ENCODE measurements at places on chromosomes 1 and 21.

DNA sequence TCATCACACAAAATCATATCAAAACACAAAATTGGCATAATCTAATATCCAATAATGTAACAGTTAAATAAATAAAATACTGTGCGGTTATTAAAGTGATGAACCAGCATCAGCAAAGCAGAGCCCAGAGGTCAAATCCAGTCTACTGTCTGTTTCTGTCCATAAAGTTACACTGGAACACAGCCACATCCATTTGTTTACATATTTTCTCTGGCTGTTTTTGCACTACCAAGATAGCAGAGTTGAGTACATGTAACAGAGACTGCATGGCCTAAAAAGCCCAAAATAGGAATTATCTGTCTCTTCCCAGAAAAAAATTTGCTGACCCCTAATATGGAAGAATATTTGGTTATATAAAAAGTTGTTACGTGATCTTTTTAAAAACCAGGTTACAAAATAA lies 242.2 kb upstream of the DMRTA2 start:
- no peak for DNase-seq

DNA sequence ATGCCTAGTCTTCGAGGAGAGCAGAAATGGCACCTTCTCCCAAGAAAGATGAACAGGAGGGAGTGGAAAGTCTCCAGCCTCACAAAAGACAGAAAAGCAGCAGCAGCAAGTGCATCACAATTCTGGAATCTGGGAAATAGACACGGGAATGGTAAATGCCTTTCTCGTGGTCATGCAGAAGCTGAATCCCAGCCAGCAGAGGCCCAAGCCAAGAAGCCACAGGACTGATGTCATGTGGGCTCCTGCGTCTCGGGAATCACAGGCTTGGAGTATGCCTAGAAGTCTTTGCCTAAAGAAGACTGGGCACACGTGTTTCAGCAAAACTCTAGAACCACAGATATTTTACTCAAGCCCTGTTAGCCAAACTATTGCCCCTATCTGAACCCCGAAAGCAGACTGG lies 260.3 kb upstream of the PLD5 start:
- DNase-seq: no peak

DNA sequence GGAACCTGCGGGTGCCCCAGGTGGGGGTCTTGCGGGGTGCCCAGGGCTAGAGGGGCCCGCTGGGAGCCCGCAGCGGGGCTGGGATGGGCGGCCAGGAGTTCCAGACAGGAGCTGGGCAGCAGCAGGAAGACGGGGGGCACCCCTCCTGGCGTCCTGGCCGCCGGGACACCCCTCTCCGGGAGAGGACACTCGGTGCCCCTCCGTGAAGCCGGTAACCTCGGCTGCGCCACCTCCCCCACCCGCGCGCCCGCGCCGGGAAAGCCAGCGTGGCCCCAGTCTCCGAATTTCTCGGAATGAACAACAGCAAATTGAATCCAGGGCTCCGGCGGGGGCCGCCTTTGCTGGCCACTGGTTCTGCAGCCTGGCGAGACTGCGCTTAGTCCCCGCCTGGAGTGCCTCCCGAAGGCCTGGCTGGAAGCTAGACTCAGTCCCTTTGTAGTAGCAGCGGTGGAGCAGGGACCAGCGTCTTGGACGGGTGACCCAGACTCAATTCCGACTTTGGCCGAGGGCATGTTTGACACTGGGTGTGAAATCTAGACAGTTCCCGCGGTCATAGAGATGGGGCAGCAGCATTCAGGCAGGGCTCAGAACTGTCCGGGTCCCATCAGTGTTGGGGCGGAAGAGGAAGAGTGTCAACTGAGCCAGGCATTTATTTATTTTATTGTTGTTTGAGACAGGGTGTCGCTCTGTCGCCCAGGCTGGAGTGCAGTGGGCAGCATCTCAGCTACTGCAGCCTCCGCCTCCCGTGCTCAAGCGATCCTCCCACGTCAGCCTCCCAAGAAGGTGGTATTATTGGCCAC lies 773 bp downstream of the IFNGR2 start:
- no peak for DNase-seq

- DNase-seq: no peak
These were observed 44.8 kb downstream of the PCNT start for GRCh38 chr21:46368533-46369285.

DNA sequence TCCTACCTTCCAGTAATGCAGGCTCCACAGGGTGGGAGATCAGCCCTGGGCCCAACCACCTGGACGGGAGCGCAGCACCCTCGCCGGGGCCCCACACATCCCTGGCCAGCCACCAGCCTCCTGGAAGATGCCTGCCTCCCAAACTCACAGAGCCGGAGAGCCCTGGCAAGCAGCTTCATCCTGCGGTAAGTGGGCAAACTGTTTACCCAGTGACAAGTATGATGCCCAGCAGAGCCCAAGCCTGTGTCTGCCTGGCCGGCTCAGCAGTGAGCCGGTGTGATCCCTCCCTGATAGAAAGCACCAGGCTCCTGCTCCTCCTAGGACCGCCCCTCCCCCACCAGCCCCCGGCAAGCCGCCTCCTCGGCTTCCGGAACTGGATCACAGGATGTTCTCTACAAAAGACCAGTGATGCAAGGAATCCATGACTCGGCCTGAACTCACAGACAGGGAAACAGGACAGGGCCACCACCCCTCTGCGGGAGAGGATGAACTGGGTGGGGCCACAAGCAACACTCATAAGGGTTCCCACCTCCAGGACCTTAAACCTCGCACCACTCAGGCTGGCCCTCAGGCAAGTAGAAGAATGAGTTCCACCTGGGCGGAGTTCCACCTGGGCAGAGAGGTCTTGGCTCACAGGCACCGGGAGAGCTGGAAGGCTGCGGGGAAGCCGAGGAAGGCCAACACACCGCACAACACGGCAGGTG lies 7.9 kb downstream of the ACOT7 start:
- DNase-seq: peak; percentile 22

DNA sequence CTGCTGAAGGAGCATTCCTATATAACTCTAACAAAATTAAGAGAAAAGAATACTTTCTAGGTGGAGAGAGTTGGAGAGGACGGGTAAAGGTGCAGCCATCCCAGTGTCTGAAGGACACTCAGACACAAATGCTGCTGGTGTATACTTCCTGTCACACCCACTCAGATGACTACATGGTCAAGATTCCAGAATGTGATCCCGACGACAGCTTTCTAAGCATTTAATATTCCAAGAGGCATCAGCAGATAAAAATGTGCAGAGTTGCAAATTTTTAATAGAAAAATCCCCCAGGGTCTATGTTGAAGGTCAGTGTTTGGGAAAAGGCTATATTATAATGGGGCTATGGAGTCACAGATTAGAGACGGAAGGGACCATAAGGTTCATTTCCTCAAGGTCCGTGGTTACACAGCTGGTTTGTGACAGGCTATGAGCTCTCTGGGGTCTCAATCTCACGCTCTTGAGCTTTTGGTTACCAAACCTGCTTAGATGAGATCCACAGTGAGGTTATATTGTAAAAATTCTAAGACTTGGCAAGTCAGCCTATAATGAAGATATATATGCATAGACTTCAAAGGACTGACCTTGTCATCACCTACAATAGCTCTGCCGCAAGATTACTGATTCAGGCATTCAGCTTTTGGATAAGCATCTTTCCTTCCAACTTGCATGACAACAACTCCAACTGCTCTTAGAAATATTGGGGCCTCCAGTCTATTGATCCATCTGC lies 35.1 kb downstream of the ZNF281 start:
- no peak for DNase-seq

DNA sequence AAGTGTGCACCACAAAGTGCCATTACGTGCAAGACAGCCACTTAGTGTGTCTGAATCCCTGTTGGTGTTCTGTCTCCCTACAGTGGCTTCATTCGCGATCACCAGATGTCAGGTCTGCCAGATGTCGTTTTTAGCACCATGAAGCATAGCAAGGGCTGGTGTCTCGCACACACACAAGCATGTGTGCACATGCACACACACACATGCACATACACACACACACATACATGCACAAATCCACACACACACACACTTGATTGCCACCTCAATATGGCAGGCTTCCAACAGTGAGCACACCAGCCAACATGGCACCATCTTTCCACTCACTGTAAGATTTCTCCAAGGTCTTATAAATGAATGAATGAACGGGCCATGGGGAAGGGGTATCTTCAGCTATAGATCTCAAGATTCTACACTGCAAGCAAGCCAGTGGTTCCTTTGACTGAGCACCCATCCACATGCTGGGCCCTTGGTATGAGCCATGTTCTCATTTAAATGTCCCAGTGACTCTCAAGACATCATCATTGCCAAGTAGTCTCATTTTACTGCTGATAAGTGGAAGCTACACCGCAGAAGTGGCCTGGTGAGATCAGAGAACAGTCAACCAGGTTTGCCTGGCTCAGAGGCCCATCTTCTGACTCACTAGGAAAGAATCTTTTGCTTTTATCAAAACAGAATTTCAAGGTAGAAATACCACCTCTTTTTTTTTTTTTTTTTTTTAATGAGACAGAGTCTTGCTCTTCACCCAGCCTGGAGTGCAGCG lies 84.9 kb downstream of the SIM2 start:
- no peak for DNase-seq

DNA sequence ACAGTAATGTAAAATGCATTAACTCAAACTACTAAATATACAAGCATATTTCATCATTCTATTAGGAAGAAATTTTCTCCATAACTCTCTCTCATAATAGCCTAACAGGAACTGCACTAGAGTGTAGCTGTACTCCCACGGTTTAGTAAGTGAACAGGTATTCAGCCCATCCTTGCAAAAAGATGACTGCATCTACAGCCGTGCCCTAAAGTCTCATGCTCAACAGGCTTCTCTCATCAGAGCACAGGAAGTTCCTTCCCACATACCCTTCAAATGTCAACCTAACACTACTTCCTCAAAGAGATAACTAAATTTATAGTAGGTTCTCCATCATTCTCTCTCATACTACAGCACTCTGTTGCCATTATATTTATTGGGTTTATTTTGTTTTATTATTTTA lies 251.6 kb downstream of the AKT3 start:
- DNase-seq: no peak

GRCh38 chr1:91833946-91834345 lies 52.0 kb downstream of the TGFBR3 start:
- no peak for DNase-seq

DNA sequence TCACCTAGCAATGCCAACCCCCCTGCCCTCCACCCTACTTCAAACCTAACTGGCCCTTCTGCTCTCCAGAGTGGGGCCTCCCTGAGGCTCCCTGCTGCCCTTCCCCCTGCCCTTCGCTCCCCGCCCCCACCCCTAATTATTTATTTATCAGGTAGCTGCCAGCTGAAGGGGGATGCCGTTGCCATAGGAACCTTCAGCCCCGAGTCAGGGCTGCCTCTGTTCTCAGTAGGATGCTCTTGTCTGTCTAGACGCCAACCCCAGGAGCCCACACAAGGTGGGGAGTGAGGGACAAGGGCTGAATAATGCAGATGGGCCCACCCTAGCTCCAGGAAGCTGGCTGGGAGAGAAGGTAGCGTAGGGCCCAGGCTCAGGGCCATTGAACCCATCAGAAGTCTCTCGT lies 41.1 kb downstream of the NKAIN1 start:
- no peak for DNase-seq

DNA sequence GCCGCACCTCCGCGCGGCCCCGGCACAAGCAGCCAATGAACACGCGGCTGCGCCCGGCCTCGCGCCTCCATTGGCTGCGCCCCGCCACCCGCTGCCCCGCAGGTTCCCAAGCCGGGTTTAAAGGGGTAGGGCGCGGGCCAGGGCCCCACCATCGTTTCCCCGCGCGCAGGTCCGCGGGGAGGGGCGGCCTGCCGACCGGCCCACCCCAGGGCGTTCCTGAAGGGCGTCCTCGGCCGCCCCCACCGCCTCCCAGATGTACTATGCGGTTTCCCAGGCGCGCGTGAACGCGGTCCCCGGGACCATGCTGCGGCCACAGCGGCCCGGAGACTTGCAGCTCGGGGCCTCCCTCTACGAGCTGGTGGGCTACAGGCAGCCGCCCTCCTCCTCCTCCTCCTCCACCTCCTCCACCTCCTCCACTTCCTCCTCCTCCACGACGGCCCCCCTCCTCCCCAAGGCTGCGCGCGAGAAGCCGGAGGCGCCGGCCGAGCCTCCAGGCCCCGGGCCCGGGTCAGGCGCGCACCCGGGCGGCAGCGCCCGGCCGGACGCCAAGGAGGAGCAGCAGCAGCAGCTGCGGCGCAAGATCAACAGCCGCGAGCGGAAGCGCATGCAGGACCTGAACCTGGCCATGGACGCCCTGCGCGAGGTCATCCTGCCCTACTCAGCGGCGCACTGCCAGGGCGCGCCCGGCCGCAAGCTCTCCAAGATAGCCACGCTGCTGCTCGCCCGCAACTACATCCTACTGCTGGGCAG lies at the start of gene OLIG1:
OLIG1 (plus strand) TSS at position 148 of the 750 bp plus-strand sequence; CDS start at position 254, 106 bp downstream.
- no peak for DNase-seq

DNA sequence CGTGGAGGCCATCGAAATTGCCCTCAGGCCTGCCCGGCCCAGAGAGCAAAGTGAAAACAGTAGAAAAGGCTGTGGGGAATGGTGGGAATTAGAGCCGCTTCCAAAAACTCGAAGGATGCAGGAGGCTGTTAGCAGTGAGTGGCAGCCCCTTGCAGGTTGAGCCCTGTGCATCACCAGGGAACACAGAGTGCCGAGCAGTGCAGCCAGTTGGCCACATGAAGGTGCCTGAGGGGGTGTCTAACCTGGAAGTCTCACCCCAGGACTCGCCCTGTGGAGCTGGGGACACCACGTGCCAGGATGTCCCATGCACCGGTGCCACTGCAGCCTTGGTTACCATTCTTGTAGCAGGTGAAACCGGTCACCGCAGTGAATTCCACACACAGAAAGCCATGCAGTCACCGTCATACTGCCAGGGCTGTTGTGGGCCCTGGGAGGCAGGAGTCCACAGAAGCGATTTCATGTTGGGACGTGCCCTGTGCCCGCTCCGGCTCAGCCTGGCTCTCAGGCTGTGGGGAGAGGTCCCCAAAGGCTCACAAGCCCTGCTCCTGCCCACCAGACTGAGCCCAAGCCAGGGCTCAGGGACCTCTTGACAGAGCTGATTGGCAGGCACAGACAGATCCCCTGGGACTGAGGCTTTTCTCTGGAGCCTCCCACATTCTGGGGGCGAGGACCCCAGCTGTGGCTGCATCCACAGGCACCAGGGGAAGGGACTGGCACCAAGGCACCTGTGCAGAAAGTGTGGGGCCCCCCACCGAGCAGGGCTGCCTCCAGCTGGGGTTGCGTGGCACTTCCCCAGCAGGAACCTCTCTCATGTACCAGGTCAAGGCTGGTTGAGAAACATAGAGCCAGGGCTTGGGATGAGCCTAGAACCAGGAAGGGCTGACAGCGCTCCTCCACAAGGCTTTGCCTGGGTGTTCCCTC lies 16.7 kb upstream of the ACTRT2 start:
- DNase-seq: no peak

GRCh38 chr1:8423692-8424538 lies 106.0 kb downstream of the SLC45A1 start:
- no peak for DNase-seq

Measured in AG09319 (cell line).